ENCODE measurements at places on chromosomes 7 and 10.

GRCh38 chr10:12934777-12935176, 66.7 kb downstream of the CCDC3 start:
- DNase-seq, result no peak

DNA sequence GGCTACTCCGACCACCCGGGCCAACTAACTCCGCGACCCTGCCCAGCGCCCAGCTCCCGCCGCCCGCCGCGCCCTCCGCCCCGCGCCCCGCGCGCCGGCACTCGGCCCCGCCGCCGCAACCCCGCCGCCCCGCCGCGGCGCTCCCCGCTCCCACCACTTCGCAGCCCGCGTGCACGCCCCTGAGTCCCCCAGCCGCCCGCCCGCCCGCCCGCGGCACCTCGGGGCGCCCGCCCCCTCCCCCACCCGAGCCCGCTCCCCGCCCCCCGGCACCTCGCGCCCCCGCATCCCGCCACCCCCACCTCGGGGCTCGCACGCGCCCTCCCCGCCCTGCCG, 598 bp downstream of the JAZF1 start:
- DNase-seq, result no peak

- DNase-seq, result peak; percentile 71
Measured at GRCh38 chr7:45089341-45089891, 647 bp upstream of the NACAD start.

- peak; percentile 77 for DNase-seq
Measured at GRCh38 chr7:99997545-99998137, 17.8 kb upstream of the ZKSCAN1 start.

DNA sequence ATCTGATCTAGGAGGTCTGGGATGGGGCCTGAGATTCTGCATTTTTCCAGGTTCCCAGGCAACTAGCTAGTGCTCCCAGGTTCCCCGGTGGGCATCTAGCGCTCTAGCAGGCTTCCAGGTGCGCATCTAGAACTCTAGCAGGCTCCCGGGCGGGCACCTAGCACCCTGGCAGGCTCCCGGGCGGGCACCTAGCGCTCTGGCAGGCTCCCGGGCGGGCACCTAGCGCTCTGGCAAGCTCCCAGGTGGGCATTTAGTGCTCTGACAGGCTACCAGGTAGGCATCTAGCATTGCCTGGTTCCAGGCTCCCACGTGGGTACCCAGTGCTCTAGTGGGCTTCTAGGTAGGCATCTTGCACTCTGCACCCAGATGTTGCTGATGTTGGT, 414.7 kb downstream of the PLXNA4 start:
- no peak for DNase-seq

- no peak for DNase-seq
Measured at GRCh38 chr10:70851597-70852475, 36.1 kb downstream of the SGPL1 start.

DNA sequence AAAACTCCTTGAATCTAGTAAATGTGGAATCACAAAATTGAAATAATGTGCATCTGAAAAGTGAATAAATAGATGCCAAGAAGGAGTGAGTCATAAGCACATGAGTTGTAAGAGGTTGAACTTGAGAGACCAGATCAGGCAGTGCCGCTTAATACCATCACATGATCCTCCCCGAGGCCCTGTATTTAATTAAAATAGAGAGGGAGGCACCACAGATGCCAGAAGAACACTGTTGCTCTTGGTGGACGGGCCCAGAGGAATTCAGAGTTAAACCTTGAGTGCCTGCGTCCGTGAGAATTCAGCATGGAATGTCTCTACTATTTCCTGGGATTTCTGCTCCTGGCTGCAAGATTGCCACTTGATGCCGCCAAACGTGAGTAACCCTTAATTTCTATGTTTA, at the start of gene GPNMB:
GPNMB (plus strand) TSS at position 221 of the 400 bp plus-strand sequence; CDS start at position 304, 83 bp downstream.
- DNase-seq, result no peak

DNA sequence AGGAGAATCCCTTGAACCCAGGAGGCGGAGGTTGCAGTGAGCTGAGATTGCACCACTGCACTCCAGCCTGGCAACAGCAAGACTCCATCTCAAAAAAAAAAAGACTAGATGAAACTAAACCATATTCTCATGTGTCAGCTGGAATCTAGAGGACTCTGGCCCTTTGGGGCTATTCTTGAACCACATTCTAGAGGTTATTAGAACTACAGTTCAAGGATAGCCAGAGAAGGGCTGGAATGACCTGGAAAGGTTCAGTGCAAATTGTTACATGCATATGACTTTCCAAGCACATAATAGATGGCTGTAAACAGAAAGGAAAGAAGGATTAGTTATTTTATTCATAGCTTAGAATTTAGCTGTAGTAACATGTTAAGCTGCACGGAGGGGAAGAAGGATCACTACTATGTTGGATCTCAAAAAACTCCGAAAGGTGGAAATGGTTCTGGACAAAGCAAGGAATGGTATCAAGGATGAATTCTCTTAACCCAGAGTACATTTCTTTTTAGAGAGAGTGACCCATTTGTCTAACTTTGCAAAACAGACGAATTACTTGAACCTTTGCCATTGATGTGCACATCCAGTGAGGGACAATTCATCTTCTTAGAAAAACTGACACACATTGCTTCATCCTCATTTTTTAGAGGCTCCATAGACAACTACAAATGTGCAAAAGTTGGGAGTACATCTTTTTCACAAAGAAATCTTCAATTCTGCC, 124.0 kb upstream of the SAMD8 start:
- DNase-seq, result no peak

All from activated CD4-positive, alpha-beta T cell treated with anti-CD3 and anti-CD28 coated beads, Interleukin-10, Interleukin-2, amounts not matched to agents 100 ng/mL and 50 ng/mL, durations not matched to agents 16 hours and 8 hours (primary cell).